Mesothelial cell of epicardium (in vitro differentiated cells): ENCODE measurements at places on chromosomes 3 and 15. TPM values are rescaled to one million over a fixed set of nuclear protein-coding genes. Genes with fewer than 3 reads are reported as not detected.

The RASSF1 gene
- total RNA-seq = 13.7 to 15.4 TPM (median 14.3 TPM) in 3 replicates

The CERS3 gene
- total RNA-seq = 0.23 to 0.69 TPM in 2 of 3 replicates, not detected in the other

The TMOD3 gene
- 25.7 to 28.3 TPM (median 27.2 TPM) in 3 replicates for total RNA-seq

The ISY1 gene
- total RNA-seq = 37.5 to 40.3 TPM (median 38.5 TPM) in 3 replicates

The GMPS gene
- 69.3 to 72.6 TPM (median 69.6 TPM) in 3 replicates for total RNA-seq

The MNS1 gene
- 2.5 to 3.4 TPM (median 2.7 TPM) in 3 replicates for total RNA-seq

The FMN1 gene
- total RNA-seq = 1.1 to 1.6 TPM (median 1.2 TPM) in 3 replicates

The SLC22A14 gene
- 0.20 to 0.22 TPM in 2 of 3 replicates, not detected in the other for total RNA-seq
